Activated T-helper 17 cell treated with anti-CD3 and anti-CD28 coated beads, Interleukin-2, amount 50 U/mL, for 72 hours (primary cell): ENCODE measurements at places on chromosomes 12 and 14. TPM values are rescaled to one million over a fixed set of nuclear protein-coding genes. Genes with fewer than 3 reads are reported as not detected.

DNA sequence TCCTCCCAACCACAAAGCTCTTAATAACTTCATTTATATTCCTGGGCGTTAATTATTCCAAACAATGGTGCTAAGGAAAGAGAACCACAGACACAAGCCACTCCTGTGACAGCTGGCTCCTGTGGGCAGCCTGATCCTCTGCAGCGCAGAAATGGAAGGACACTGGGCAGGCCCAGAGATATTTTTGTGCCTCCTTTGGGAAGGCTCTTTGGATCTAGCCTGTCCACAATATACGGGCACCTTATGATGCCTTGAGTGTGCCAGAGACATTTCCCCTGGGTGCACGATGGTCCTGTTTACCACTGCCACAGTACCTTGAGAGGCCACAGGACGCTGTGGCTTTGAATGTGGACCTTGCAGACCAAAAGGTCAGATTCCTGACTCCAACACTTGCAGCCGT lies 2.1 kb downstream of the ASB2 start:
- peak overlapping the region; percentile 87 for H3K4me3 ChIP-seq
- H3K36me3 ChIP-seq = peaks cover 33% of the 10 kb centered on the region
- H3K4me1 ChIP-seq = peaks cover 57% of the 10 kb centered on the region
- no peak for ATAC-seq
- no peaks in the 10 kb centered on the region for H3K27me3 ChIP-seq

- no peaks in the 10 kb centered on the region for H3K4me1 ChIP-seq
- peaks cover 42% of the 10 kb centered on the region for H3K27me3 ChIP-seq
- H3K4me3 ChIP-seq = no peak overlapping the region
- no peak for ATAC-seq
- H3K36me3 ChIP-seq = no peaks in the 10 kb centered on the region
- H3K27ac ChIP-seq = no peak overlapping the region
Measured at GRCh38 chr12:3416159-3416558, 74.8 kb upstream of the PRMT8 start.

GRCh38 chr12:7650091-7650490 lies 15.6 kb downstream of the APOBEC1 start:
- no peak overlapping the region for H3K27ac ChIP-seq
- ATAC-seq = no peak
- H3K27me3 ChIP-seq = peaks cover 11% of the 10 kb centered on the region
- no peaks in the 10 kb centered on the region for H3K4me1 ChIP-seq
- H3K36me3 ChIP-seq = no peaks in the 10 kb centered on the region

GRCh38 chr12:113098441-113099028 lies 37.0 kb downstream of the RASAL1 start:
- H3K4me3 ChIP-seq = peak overlapping the region; percentile 34
- no peaks in the 10 kb centered on the region for H3K27me3 ChIP-seq
- ATAC-seq = peak; percentile 88
- H3K27ac ChIP-seq = peak overlapping the region; percentile 80
- peaks cover 10% of the 10 kb centered on the region for H3K4me1 ChIP-seq

DNA sequence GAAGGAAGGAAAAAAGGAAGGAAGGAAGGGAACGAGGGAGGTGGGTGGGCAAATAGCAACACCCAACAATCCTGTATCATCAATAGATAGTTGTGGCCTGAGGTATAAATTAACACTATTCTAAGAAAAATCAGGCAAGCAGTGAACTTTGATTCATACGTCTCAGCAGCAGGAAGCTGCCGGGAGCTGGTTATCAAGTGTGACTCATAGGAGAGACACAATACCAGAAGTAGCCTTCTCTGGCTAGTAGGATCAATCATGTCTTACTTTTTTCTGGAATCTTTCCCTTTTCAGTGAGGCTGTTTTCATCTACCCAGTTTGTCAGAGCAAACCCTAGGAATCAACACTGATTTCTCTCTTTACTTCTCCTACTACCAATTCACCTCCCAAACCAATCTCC lies 780.5 kb downstream of the NRXN3 start:
- H3K27me3 ChIP-seq = peaks cover 20% of the 10 kb centered on the region
- H3K4me1 ChIP-seq = no peaks in the 10 kb centered on the region
- H3K4me3 ChIP-seq = no peak overlapping the region
- no peak for ATAC-seq

DNA sequence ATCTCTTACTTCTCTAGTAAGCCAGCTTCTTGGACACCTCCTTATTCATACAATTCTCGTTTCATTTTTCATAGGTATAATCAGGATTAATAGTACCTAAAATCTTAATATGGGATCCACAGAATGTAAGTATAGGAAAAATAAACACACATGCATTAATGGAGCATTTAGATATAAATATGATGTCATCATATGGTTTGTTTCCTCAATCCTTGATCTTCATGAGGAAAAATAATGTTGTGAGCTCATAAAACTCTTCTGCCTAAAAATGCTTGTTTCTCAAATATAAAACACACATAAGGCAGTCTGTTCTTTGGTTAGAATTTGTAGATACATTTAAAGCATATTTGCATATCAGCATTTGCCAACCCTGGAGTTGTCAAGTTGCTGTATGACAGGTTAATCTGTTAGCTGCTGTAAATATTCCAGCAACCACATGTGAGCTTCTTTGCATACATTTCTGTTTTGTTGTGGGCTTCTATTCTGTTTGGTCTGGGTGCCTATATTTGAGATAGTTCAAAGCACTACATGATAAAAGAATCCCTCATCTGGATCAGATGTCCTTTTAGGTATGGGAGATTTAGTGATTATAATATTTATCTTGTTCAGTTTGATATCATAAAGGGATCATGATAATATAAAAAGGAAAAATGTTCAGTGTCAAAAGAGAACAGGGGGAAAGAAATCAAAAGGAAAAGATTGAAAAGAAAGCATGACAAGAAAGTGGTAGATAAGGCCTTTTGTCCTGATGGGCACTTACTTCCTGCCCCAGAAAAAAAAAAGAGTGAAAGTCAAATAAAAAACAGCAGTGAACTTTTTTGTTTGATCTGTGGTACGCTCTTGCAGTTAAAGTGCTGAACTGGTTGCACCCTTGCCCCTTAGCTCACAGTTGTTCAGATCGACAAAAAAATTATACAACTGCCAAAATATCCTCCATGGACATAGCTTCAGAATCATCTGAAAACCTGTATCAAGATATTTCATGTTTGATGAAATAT lies 68.6 kb downstream of the ACSS3 start:
- H3K27me3 ChIP-seq = no peaks in the 10 kb centered on the region
- no peak overlapping the region for H3K27ac ChIP-seq
- ATAC-seq = no peak
- no peaks in the 10 kb centered on the region for H3K36me3 ChIP-seq
- no peaks in the 10 kb centered on the region for H3K4me1 ChIP-seq
- H3K4me3 ChIP-seq = no peak overlapping the region

- H3K4me3 ChIP-seq = no peak overlapping the region
- no peak for ATAC-seq
Measured at GRCh38 chr12:50751948-50752721, 11.8 kb upstream of the ATF1 start.

GRCh38 chr12:62627181-62627580 lies 160.6 kb downstream of the MON2 start:
- no peak for ATAC-seq
- H3K27ac ChIP-seq = no peak overlapping the region
- H3K4me3 ChIP-seq = no peak overlapping the region
- peaks cover 32% of the 10 kb centered on the region for H3K27me3 ChIP-seq
- H3K36me3 ChIP-seq = no peaks in the 10 kb centered on the region

DNA sequence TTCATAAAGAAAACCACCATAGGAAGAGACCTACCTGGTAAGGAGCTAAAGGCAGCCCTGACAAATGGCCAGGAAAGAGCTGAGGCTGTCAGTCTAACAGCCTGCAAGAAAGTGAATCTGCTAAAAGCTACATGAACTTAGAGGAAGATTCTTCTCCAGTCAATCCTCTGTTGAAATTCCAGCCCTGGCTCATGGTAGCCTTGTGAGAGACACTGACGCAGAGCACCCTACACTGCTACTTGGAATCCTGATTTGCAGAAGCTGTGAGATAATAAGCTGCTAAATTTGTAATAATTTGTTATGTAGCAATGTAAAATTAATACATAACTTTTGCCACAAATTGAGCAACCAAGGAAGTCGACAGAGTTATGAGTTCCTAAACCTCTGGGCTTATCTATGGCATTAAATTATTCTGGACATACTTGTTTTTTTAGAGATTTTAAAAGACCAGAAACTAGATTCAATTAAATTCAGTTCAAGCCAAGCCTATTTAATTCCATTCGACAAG lies 257.0 kb downstream of the ETNK1 start:
- no peak overlapping the region for H3K4me3 ChIP-seq
- no peak overlapping the region for H3K27ac ChIP-seq
- H3K27me3 ChIP-seq = peaks cover 3% of the 10 kb centered on the region
- H3K36me3 ChIP-seq = no peaks in the 10 kb centered on the region
- no peaks in the 10 kb centered on the region for H3K4me1 ChIP-seq
- ATAC-seq = no peak

GRCh38 chr14:51207621-51208020 lies 32.4 kb upstream of the TMX1 start:
- no peak for ATAC-seq
- no peaks in the 10 kb centered on the region for H3K4me1 ChIP-seq
- H3K36me3 ChIP-seq = no peaks in the 10 kb centered on the region
- no peak overlapping the region for H3K27ac ChIP-seq
- H3K27me3 ChIP-seq = peaks cover 28% of the 10 kb centered on the region
- no peak overlapping the region for H3K4me3 ChIP-seq

DNA sequence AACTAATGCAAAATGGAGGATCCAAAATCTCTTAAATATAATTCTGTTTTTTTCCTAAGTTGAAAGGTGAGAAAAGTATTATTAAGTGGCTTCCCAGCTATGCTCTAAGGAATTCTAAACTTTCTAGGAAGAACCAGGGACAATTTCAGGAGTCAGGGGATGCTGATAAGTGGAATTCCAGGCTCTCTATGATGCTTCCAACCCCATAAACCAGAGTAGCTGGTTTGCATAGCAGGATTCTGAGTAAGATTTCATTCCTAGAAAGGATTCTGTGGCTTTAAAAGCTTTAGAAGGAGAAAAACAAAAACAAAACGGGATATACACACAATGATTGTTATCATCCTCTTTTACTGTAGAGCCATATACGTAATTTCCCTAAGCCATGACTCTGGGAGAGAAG lies 93.9 kb downstream of the SLC16A7 start:
- H3K4me1 ChIP-seq = peaks cover 7% of the 10 kb centered on the region
- H3K36me3 ChIP-seq = peaks cover 6% of the 10 kb centered on the region
- H3K27ac ChIP-seq = no peak overlapping the region
- ATAC-seq = no peak

DNA sequence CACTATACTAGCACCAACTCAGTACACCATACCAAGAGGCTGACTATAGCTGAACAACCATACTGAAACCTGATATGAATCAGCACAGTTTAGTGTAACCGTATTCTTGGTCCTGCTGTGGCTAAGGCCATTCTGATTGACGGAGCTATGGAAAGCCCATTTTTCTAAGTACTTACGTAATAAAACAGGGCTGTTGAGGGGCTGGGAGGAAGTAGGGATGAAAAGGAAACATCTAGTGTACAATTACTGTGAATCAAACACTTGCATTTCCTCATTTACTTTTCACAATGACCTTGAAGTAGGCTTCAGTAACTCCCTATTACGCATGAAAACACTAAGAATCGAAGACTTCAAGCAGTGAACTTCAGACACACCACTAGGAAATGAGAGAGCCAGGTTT lies 198.2 kb downstream of the BTG1 start:
- peak; percentile 100 for ATAC-seq
- H3K27me3 ChIP-seq = no peaks in the 10 kb centered on the region
- no peak overlapping the region for H3K27ac ChIP-seq
- H3K4me1 ChIP-seq = no peaks in the 10 kb centered on the region
- H3K4me3 ChIP-seq = no peak overlapping the region
- no peaks in the 10 kb centered on the region for H3K36me3 ChIP-seq

DNA sequence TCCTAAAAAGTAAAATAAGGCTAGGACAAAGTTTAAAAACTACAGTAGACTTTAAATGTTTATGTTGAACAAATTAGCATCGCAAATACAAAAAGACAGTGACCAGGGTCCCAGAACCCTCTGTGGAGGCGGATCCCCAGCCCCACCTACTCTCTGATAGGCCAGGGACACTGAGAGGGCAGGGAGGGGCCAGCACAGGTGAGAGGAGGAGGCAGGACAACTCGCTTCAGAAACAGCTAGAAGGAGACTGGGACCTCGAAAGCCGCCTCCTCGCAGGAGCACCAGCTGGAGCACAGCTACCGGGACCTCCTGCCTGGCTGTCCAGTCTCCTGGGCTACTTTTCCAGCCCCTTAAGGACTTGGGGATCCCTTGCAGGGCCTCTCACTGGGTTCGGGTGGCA lies 992 bp downstream of the DNAH10 start:
- H3K27me3 ChIP-seq = peaks cover 5% of the 10 kb centered on the region
- peaks cover 6% of the 10 kb centered on the region for H3K4me1 ChIP-seq
- ATAC-seq = no peak
- H3K4me3 ChIP-seq = peak overlapping the region; percentile 47

DNA sequence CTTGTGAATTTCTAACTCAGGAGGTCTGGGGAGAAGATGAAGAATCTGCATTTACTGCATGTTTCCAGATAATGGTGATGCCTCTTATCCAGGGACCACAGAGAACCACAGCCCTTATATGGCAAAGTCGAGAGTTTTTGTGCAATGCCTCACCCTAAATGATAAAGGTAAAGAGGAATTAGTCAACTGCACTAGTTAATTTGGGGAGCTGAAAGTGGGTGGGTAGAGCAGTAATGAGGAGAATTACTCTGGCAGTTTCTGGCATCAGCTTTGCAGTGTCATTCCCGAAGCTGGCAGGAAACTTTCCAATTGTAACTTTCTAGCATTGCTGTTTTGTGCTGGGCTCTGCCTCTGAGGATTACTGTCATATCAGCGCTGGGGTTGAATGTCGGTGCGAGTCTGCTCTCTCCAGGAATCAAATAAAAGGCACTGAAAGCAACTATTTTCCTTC lies 10.3 kb downstream of the EGLN3 start:
- no peak for ATAC-seq
- H3K27ac ChIP-seq = no peak overlapping the region
- no peak overlapping the region for H3K4me3 ChIP-seq
- H3K27me3 ChIP-seq = no peaks in the 10 kb centered on the region
- H3K36me3 ChIP-seq = peaks cover 25% of the 10 kb centered on the region
- peaks cover 16% of the 10 kb centered on the region for H3K4me1 ChIP-seq

- ATAC-seq = no peak
- H3K4me3 ChIP-seq = no peak overlapping the region
- peaks cover 10% of the 10 kb centered on the region for H3K4me1 ChIP-seq
- H3K36me3 ChIP-seq = no peaks in the 10 kb centered on the region
Measured at GRCh38 chr14:101591582-101591981, 30.3 kb downstream of the DIO3 start.

GRCh38 chr12:91383099-91383498 lies 200.5 kb upstream of the DCN start:
- peaks cover 5% of the 10 kb centered on the region for H3K4me1 ChIP-seq
- no peak overlapping the region for H3K4me3 ChIP-seq
- ATAC-seq = no peak
- no peaks in the 10 kb centered on the region for H3K36me3 ChIP-seq
- H3K27ac ChIP-seq = no peak overlapping the region

RND1 gene
- 2.5 TPM for total RNA-seq

TMEM106C gene
- total RNA-seq = 207 TPM

JAG2 gene
- 2.5 TPM for total RNA-seq

POMT2 gene
- 26.0 TPM for total RNA-seq

TSPAN11 gene
- total RNA-seq = not detected

CABP1 gene
- total RNA-seq = 0.56 TPM

FOXJ2 gene
- total RNA-seq = 15.1 TPM

STYK1 gene
- total RNA-seq = 0.17 TPM

OR4E2 gene
- not detected for total RNA-seq

KLRC1 gene
- total RNA-seq = 0.26 TPM

PRB2 gene
- total RNA-seq = not detected

C12orf60 gene
- 2.6 TPM for total RNA-seq

RNASE3 gene
- total RNA-seq = not detected
